ENCODE measurements at places on chromosomes 3 and 15.

DNA sequence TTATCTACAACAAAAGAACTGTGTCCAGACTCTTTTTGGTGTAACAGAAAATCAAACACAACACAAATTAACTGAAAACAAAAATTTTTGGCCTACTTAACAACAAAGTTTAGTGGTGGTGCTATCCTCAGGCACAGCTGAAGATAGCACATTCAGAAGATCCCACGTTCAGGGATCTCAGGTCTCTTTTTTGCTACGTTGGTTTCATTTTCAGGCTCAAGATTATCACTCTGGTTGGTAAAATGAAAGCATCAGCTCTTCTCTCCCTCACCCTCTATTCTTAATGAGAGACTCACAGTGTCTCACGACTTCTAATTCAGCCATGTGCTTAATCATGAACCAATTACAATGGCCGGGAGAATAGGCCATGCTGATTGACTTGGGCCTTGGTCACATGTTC, 146.9 kb upstream of the PTPRG start:
- ATAC-seq: no peak

- ATAC-seq: no peak
Measured at GRCh38 chr3:13307041-13307440, 113.1 kb downstream of the NUP210 start.

- ATAC-seq: no peak
Measured at GRCh38 chr15:29438703-29439055, 169.1 kb upstream of the NSMCE3 start.

DNA sequence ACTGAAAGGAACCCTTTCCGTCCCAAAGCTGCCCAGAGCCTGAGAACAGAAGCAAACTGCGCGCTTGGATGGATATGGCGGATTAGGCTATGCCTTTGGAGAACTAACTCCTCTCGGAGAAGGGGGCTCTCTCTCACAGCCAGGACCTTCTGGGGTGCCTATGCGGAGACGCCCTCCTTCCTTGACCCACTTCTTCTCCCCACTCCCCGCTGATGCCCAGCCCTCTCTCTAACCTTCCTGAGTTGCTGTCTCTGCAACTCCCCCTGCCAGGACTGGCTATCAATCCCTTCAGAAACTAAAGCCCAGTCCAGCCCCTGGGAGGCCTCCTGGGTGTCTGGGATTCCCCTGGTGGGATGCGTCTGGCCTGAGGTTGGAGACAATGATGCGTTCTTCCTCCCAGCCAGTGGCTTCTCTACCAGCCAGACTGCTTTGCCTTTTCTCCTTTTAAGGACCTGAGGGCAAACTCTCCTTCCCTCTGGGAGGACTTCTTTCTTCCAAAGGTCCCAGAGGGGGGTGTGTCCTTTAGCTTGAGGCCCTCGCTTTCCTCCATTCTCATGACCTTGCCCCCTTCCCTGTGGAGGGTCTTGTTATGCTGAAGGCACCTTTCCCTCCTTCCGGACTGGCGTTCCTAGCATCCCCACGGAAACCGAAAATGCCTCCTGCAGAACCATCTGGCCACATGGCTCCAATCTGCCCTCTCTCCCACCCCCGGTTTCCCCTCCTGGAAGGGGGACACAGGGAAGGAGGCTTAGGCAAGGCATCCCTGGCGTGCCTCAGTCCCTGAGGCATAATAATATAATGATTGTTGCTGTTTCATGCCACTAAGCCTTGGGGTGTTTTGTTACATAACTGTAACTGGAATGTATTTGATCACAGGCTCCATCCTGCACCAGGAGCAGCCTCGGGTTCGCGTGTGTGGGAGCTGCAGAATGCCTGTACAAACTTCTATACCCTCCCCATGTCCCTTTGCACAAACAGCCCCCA, 63.4 kb upstream of the C15orf39 start:
- ATAC-seq: no peak

GRCh38 chr3:6733699-6734394, 127.1 kb upstream of the GRM7 start:
- ATAC-seq: no peak

DNA sequence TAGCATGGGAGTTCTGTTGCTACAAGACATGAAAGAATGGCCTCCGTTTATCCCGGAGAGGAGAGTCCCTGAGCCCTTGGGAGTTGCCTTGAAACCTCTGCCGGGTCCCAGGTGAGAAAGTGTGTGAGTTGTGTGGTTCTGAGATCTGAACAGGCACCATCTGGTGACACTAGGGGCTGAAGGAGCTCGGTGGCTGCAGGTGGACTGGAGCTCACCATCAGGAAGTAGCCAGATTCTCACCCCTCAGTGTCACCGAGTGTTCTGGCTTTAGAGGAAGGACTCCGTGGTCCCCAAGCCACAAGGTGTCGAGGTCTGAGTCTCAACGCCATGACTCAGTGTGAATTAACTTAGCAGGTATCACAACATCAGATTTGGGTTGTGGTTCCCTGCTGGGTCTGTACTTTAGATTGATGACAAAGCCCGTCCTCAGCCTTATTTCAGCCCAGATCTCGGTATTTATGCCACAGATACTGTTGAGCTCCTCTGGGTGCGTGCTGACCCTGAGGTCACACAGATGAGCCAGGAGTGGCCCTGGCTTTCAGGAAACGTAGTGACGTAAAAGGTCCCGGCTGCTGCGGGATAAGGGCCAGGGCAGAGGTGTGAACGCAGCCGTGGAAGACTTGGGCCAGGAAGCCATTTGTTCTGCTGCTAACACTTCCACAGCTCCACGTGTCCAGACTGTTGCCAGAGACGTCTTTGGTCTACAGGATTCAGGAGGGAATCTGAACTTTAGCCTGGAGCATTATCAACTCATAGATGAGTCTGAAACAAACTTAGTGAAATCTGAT, 54.4 kb downstream of the PGPEP1L start:
- no peak for ATAC-seq

DNA sequence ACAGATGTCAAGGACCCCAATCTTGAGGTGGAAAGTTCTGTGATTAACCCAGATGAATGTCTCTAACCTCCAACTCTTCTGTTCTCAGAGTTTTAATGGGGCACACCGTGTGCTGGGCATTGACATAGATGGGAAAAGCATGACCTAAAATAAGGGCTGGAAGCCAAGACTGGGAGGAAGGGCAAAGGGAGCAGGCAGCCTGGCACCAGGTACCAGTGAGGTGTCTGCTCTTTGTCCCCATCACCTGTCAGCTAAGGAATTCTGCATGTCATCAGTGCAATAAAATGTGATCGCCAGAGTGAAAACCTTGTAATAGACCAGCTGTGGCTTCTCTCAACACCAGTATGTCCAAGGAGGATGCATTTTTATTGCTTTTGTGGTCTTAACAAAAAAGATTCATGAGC, 143.5 kb upstream of the TPM1 start:
- no peak for ATAC-seq

GRCh38 chr15:63970621-63971426, 75.5 kb downstream of the DAPK2 start:
- no peak for ATAC-seq

- ATAC-seq: no peak
Measured at GRCh38 chr3:5110337-5110736, 11.8 kb upstream of the ARL8B start.

DNA sequence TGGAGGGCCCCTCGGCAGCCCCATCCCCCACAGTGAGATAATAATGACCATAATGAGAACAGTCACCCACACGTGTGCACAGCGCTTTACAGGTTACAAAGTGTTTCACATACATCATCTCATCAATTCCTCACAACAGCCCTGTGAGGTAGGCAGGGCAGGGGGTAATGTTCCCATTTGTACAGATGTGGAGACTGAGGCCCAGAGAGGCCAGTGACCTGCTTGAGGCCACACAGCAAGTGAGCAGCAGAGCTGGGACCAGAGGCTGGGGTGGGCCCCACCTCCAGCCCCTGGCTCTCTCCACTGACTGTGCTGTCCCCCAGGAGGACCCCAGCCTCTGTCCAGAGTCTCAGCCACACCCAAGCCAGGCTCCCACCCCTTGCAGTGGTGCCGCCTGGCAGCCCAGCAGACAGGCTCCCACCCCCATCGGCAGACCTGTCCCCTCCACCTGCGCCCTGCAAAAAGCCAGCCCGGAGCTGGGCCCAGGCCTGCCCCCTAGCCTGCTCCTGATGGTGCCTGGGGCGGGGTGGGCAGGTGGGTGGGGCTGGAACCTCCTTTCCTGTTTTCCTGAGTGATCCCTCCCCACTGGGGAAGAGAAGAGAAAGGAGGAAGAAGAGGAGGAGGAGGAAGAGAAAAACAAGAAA, 19.6 kb downstream of the LINGO1 start:
- no peak for ATAC-seq

- ATAC-seq: no peak
Measured at GRCh38 chr3:38636464-38636863, 13.0 kb downstream of the SCN5A start.

DNA sequence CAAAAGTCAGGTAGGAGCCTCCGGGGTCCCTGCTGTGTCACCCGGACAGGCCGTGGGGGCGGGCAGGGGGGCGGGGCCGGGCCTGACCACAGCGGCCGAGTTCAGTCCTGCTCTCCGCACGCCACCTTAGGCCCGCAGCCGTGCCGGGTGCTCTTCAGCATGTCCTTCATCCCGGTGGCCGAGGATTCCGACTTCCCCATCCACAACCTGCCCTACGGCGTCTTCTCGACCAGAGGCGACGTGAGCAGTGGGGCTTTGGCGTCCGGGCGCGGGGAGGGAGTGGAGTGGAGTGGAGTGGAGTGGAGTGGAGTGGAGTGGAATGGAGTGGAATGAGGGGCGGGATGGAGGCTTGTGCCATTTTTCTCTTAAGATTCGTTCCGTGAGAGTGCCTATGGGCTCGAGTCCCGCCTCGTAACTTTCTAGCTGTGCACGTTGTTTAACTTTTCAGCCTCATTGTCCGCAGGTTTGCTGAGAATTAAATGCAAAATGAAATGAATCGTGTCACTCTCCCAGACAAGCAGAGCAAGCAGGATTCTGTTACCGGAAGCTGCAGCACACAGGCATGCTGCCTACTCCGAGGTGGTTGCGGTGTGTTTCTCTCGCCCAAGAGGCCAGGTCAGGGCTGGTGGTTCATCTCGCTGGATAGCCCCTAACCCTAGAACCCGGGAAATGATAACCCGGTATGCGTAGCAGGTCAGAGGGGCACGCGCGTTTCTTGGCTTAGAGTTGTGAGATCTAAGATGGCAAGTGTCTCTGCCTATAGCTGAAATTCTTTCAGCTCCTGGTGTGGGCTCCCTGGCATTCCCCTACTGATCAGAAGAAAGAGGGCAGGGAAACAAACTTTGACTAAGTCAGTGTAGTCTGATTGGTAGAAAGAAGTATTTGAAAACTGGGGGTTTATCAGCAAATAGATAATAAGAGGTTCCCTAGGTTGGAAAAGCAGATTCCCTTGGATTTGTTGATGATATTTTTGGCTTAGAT, at the start of gene FAH:
FAH (plus strand) TSS at position 104 of the 981 bp plus-strand sequence; CDS start at position 160, 56 bp downstream.
- ATAC-seq: peak; percentile 78

- peak; percentile 8 for ATAC-seq
Measured at GRCh38 chr15:82044373-82045178, 1.2 kb downstream of the MEX3B start.

GRCh38 chr15:39127151-39127790, 453.6 kb upstream of the THBS1 start:
- ATAC-seq: no peak

DNA sequence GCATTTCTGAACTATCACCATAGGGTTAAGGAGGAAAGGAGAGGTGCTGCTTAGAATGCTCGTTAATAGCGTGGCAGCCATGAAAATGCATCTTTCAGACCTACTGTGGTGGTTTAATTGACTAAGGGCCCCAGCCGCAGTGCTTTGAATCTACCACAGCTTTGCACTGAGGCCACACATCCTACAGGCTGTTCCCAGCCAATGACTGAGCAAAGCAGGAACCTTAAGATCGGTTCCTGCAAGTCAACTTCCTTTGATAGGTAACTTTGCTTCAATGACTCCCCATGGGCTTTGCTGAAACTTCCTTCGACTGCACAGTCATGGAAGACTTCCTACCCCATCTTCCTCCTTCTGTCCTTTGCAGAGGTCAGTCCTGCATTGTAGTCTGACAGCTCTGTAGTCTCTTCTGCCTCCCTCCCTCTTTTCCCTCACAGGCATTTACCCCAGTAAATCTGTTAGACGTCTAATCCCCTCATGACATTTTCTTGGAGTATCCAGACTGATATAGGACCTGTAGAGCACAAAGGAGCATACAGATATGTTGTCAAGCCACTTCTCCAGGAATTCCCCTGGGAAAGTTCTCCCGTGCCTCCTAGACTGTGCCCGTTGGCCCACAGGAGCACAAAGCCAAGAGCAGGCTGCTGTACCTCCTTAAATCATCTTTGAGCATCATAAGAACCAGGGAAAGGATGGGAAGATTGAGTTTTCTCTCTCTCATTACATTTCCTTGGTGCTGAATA, 2.6 kb upstream of the BCL2A1 start:
- ATAC-seq: no peak

DNA sequence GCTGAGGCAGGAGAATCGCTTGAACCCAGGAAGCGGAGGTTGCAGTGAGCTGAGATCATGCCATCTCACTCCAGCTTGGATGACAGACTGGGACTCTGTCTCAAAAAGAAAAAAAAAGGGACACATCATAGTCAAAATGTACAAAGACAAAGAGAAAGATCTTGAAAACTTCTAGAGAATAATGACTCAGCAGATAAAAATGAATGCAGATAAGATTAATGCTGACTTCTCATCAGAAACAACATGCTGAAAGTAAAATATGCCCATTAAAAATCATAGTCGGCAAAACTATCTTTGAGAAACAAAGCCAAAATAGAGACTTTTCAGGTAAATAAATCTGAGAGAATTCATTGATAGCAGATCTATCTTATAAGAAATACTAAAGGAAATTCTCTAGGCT, 271.1 kb upstream of the GPR149 start:
- no peak for ATAC-seq

GRCh38 chr3:188342991-188343732, 189.2 kb downstream of the LPP start:
- no peak for ATAC-seq

DNA sequence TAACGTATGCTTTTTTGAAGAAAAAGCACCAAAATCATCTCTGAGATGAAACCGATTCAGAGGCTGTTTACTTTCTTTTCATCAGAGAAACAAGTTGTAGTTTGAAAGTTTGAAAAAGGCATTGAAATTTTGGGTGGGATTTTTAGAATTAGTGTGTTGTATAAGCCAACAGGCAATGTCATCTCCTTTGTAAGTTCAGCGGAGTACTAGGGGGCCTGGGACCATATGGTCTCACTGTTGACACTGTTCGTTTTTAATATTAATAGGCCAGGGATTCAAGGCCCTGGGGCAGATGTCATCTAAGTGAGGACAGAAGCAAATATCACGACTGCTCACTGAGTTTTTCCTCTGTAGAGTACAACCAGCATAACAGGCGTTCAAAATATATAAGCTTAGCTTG, 256.2 kb upstream of the RARB start:
- ATAC-seq: no peak

GRCh38 chr3:34073961-34074360, 275.5 kb downstream of the PDCD6IP start:
- no peak for ATAC-seq
